CD4-positive, alpha-beta T cell treated with Interleukin-12 subunit alpha and Interleukin-12 subunit beta, for 1 hour (primary cell): ENCODE measurements at places on chromosomes 4 and X.

- no peak for DNase-seq
Measured at GRCh38 chr4:90888571-90888970, 761.4 kb downstream of the CCSER1 start.

DNA sequence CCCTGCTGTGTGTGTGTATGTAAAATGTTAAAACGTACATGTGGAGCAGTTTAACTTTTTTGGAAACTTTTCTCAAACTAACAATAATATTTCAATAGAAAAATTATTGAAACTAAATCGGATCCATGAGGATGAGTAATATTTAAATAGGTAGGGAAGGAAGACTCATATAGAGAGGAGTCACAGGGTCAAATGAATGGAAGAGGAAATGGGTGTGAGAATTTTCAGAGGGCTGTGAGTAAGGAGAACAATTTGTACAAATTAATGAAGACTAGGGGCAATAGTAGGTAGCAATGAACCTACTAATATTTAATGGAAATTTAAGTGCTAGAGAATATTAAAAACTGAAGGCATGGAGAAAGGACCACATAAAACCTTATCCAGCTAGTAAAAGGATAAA, 290.7 kb upstream of the PCDH18 start:
- no peak for DNase-seq

- DNase-seq, result no peak
Measured at GRCh38 chr4:139389991-139390390, 63.9 kb upstream of the RAB33B start.

DNA sequence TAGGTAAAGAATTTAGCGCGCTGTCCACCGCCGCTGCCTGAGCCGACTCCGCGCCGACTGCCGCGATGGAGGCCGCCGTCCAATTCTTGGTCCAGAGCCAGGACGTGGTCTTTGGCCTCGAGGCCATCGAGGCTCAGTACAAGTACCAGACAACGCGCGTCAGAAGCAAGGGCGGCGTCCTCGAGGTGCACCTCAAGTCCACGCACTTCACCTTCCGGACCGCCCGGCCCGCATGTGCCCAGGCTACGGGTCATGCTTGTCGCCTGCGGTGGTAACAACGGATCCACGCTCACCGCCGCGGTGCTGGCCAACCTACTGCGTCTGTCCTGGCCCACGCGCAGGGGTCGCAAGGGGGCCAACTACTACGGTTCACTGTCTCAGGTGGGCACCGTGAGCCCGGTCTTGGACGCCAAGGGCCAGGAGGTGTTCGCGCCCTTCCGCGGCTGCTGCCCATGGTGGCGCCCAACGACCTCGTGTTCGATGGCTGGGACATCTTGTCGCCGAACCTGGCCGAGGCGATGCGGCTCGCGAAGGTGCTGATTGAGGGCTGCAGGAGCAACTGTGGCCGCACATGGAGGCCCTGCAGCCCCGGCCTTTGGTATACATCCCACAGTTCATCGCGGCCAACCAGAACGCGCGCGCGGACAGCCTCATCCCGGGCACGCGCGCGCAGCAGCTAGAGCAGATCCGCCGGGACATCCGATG, 128.0 kb downstream of the ANAPC4 start:
- DNase-seq, result no peak

GRCh38 chrX:55142919-55143310, 54.1 kb downstream of the PAGE2 start:
- DNase-seq, result no peak

GRCh38 chr4:82599336-82599735, 37.5 kb upstream of the TMEM150C start:
- DNase-seq, result no peak

DNA sequence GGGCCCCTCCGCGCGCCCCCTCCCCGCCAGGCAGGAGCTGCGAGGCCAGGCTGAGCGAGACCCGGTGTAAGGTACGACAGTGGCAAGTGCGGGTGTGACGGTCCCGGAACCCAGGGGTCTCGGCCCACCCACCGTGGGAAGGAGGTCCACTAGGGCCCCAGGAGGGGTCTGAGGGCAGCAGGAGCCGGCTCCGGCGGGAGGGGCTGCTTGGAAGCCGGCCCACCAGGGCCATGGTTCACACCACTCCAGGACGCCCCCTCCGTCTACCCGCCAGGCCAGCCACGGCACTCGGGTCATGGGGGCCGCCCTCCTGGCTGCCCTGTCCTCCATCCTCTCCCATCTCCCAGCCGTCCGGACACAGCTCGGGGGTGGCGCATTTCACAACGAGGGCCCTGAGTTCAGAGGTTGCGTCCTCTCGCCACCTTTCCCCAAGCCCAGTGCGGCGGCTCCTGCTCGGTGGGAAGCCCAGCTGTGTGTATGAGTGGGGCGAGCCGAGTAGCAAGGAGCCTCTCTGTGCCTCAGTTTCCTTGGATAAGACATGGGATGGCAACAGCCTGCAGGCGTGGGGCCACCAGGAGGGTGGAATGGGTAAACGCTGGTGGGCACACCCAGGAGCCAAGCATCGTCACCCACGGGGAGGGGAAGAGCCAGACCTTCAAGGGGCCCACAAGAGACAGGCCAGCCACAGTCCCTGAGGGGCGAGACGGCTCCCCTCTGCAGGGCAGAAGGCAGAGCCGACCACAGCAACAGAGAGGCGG, 81.3 kb downstream of the FAM53A start:
- DNase-seq, result no peak

- DNase-seq, result peak; percentile 66
Measured at GRCh38 chr4:182806259-182807252, 110.6 kb downstream of the DCTD start.

- DNase-seq, result no peak
Measured at GRCh38 chr4:186787536-186787935, 63.9 kb upstream of the FAT1 start.

DNA sequence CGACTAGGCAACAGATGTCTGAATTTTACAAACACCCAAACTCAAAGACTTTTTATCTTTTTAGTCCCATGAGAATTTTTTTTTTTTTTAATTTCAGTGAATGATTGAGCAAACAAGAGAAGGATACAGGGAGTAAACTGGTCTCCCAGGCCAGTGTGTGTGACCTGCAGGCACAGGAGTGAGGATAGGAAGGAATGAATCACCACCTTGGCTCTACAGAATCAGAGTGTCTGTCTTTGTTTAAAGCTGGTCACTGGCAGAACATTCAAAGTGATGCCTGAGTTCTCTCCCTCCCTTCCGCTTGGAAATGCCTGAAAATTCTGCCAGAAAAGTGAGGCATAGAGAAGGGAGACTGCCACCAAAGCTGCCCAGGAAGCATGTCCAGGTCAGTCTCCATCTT, 69.5 kb downstream of the PARM1 start:
- DNase-seq, result no peak

- DNase-seq, result no peak
Measured at GRCh38 chr4:124095621-124096020, 616.9 kb downstream of the ANKRD50 start.

- DNase-seq, result no peak
Measured at GRCh38 chrX:85140964-85141363, 102.6 kb downstream of the SATL1 start.
